ENCODE measurements at places on chromosomes 3 and 15. TPM values are rescaled to one million over a fixed set of nuclear protein-coding genes. Genes with fewer than 3 reads are reported as not detected.

DNA sequence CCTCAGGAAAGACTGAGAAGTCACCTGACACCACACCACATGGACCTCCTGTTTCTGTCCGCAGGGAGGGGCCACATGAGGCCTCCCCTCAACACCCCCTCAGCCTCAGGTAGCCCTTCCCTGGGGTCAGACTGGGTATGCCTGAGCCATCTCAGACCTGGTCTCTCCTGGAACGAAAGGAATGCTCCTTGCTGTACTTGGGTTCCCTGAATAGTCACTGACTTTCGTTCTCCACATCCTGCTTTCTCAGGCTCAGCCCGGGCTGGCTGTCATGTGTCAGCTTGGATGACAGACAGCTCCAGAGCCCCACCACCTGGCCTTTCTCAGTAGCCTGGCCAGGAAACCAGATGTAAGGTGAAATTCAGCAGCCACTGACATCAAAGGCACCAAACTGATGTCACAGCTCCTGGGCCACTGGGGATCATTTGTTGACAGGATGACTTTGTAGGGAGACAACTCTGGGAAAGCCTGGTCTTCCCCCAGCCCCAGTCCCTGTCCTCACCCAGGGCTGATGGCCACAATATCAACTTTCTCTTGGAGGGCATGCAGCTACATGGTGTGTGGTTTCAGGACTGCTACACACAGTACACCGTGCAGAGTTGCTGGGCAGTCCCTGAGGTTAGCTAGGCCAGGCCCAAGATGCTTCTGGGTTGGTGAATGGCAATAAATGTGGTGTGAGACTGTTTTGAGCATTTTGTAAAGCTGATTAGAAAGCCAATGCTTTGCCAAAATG is 141.4 kb upstream of the MRPS22 start:
- peak; percentile 68 for DNase-seq

- DNase-seq = no peak
Observed at GRCh38 chr3:177679568-177680471, 482.5 kb upstream of the TBL1XR1 start.

GRCh38 chr3:60812502-60812901 is 438.8 kb downstream of the FHIT start:
- no peak for DNase-seq

DNA sequence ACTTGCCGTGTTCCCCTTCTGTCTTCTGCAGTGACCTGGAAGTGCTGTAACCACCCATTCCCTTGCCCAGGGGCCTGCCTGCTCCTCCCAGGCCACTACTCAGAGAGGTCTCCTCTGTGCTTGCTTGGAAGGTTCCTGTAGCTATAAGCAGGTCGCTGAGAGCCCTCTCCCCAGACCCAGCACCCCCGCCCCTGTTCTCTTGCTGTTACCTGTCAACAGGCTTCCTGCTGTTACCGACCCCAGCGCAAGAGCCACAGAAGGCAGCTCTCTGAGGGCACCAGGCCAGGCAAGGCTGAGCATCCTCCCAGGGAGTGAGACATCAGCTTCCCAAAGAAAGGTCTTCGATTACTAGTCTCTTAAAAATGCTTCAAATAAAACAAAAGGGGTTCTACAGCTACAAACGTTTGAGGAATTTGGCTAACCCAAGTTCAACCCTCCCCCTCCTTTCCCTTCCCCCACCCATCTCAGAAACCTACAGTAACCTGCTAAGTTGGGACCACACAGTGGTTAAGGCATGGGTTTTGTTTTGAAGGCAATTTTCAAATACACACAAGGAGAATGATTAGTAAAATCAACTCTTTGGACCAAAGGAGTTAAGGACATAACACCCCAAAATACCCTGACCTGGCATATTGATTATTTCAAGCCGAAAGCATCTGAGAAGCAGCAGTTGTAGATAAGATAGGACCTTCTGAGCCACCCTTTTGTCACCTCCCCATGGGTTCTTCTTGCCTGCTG is 74.9 kb upstream of the MFGE8 start:
- no peak for DNase-seq

IL5RA gene
- 1.1 TPM for total RNA-seq
